ENCODE measurements at places on chromosomes 5 and 9.

DNA sequence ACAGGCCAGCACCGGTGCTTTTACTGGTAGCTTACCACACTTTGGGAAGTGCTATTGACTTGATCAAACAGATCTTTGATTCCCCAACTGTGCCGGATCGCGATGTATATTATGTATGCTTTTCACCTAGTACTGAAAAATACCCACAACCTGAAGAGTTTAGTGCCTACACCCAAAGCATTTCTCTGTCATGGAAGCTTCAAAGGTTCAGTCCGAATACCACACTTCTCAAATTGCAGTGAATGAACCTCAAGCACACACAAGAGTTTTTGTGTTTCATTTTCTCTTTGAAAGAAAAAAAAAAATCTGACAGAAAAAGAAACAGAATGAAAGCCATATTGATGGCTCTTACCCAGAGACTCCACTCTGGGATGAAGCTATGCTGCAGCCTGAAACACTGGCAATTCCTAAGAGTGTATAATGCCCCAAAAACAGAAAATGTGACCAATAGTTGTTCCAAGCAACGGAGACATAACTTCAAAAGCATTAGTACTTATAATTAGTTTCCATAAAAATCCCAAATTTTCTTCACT, 100.9 kb downstream of the EBF1 start:
- no peak for DNase-seq

GRCh38 chr5:170571281-170571731, 67.5 kb downstream of the KCNIP1 start:
- no peak for DNase-seq

GRCh38 chr5:96745844-96746531, 61.8 kb downstream of the ERAP1 start:
- DNase-seq = no peak

DNA sequence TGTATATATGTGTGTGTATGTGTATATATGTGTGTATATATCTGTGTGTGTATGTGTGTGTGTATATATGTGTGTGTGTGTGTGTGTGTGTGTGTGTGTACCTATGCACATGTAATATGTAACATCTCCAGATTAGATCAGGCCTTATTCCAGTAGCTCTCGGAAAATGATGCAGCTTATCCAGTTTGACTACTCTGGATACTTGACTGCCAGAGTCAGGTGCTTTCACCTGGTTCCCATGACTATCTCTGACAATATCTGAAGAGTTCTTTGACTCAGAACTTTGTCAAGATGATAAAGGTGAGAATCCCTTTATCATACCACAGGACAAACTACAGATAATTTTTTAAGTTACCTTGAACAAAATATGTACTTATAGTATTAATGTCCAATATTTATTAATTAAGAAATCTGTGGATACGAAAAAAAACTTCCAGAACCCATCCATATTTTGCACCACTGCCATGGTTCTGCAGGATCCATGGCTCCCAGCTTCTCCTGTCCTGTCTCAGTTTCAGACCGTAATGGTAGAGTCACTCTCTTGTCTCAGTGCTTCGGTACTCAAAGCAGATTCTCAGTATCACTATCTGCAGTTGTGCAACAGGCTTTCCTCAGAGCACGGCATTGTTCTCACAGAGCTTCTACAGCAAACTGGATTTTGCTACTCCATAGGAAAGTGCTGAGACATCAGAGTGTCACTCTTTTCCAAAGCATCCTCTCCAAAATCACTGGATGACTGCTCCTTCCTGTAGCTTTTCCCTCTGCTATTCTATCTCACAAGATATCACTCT, 164.4 kb upstream of the SLC12A2 start:
- DNase-seq = no peak

- DNase-seq = no peak
These were observed 35.9 kb downstream of the KIF2A start for GRCh38 chr5:62341783-62342475.

GRCh38 chr5:175657593-175658271, at the start of gene HRH2:
TSS of gene HRH2 (plus strand) at chr5:175658071. CDS start at chr5:175683234, 25,163 bp downstream.
- no peak for DNase-seq

GRCh38 chr5:1536871-1537602, 13.3 kb upstream of the LPCAT1 start:
- DNase-seq = no peak

- DNase-seq = no peak
These were observed 17.3 kb upstream of the ANGPTL2 start for GRCh38 chr9:127139775-127140174.

DNA sequence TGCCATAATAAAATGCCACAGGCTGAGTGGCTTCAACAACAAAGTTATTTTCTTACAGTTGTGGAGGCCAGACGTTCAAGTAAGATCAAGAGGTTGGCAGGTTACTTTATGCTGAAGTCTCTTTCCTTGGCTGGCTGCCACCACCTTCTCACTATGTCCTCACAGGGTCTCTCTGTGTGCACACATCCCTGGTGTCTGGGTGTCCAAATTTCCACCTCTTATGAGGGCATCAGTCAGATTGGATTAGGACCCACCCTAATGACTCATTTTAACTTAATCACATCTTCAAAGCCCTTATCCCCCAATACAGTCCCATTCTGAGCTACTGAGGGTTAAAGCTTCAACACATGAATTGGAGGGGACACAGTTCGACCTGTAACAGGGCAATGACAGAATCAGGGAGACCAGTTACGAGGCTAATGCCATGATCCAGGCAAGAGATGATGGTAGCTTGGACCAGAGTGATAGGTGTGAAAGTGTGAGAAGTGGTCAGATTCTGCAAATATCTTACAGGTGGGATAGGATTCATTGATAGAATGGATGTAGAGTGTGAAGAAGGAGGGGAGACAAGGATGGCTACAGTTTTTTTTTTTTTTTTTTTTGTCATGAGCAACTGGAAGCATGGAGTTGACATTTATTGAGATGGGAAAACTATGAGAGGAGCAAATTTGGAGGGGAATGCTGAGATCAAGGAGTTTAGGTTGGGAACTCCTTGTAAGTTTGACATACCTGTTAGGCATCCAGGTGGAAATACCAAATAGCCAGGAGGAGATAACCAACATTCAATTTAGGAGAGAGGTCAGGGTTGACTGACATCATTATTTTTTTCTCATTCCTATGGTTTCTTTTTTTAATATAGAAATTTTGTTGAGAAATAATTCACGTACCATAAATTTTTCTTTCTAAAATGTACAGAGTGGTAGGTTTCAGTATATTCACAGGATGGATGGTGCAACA, 39.6 kb upstream of the FGF1 start:
- DNase-seq = no peak
